ENCODE measurements at places on chromosomes 12 and 14.

GRCh38 chr12:69342421-69342820 is 5.8 kb upstream of the LYZ start:
- no peak for DNase-seq

GRCh38 chr14:93832081-93832480 is 43.8 kb upstream of the PRIMA1 start:
- DNase-seq = no peak

DNA sequence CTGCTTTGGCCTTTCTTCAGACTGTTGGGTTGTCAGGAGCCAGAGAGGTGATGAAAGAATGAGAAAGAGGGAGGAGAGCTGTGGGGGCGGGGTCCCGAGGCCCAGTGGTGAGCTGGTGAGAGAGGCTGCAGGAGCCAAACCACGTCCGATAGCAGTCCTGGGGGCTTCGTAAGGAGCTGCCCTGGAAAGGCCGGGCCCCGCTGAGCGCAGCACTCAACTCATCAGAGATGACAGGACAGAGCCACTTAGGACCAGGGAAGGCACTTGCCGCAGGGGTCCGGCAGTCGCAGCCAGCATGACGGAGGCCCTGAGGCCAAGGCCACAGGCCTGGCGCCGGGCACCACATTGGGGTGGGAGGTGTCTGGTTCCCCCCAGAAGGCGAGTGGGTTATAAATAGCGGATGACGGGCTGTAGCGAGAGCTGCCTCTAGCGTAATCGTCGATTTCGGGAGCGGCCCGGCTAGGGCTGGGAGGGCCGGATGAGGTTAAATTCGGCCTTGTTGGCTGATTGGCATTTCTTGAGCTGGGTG is 179.0 kb downstream of the TSPAN9 start:
- DNase-seq = no peak

DNA sequence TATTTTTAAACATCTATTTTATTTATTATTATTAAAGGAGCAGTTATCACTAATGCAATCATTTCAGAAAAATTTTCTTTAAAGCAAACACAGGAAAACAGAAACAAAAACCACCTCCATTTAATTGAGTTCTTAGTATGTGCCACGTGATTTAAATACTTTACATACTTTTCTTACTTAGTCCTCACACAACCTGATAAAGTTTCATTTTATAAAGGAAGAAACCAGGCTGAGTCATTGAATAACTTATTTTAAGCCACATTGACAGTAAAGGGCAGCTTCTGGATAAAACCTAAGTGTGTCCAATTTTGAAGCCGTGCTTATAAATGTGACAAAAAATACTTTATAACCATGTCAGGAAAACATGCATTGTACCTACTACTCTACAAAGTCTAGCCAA is 57.1 kb upstream of the PCED1B start:
- no peak for DNase-seq

GRCh38 chr14:23483236-23483854 is 13.8 kb downstream of the NGDN start:
- DNase-seq = no peak

DNA sequence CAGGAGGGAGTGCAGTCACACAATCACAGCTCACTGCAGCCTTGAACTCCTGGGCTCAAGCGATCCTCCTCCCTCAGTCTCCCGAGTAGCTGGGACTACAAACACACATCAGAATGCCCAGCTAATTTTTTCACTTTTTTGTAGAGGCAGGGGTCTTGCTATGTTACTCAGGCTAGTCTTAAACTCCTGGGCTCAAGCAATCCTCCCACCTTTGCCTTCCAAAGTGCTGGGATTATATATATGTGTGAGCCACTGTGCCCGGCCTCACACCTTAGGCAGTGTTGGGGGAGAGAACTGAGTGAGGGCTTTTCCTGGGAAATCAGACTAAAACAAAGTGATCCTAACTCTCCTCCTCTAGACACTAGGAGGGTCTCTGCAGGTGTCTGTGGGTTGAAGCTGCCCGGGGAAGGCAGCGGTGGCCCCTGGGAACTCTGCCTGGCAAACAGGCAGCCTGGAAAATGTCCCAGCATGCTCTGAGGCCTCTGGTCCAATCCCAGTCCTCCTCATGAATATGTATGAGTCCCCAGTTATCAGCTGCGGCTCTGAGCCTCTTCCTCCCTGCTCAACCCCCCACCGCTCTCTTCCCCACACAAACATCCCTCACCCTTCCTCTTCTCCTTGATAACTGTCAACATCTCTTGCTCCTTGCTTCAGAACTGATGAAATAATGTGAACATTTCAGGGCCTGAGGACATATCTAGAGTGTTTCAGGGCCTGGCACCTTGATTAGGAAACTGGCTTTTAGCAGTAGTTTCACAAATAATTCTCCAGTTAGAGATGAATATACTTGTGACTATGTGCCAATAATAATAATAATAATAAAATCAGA is 7.9 kb upstream of the NAA25 start:
- no peak for DNase-seq

GRCh38 chr12:1339618-1340319 is 254.6 kb downstream of the FBXL14 start:
- DNase-seq = no peak

GRCh38 chr12:67890726-67891258 is 98.5 kb upstream of the IFNG-AS1 start:
- DNase-seq = no peak

DNA sequence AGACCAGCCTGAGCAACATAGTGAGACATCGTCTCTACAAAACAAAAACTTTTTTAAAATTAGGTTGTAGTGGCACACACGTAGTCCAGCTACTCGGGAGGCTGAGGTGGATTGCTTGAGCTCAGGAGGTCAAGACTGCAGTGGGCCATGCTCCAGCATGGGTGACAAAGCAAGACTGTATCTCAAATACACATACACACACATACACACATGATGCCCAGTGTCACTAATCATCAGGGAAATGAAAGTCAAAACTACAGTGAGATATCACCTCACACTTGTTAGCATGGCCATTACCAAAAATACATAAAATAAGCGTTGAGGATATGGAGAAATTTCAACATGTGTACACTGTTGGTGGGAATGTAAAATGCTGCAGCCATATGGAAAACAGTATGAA is 33.2 kb upstream of the KICS2 start:
- DNase-seq = no peak

- DNase-seq = no peak
Measured at GRCh38 chr12:10218021-10218420, 5.3 kb downstream of the GABARAPL1 start.

DNA sequence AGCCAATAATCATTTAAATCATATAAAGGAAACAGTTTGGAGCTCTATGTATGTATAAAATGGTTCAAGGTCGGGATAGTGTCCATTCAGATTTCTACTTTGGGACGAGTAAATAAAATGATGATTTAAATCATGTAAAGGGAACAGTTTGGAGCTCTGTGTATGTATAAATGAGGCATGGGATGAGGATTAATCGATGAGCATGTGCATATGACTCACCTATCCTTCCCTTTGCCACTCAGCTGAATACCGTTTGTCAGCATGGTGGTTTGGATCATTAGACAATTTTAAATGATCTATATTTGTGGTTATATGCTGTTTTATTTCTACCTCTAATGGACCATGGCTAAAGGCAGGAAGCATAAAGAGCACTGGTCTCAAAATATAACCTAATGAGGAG is 7.1 kb upstream of the SLCO1A2 start:
- DNase-seq = no peak

GRCh38 chr12:31749024-31749704 is 20.3 kb upstream of the AMN1 start:
- DNase-seq = peak; percentile 66

DNA sequence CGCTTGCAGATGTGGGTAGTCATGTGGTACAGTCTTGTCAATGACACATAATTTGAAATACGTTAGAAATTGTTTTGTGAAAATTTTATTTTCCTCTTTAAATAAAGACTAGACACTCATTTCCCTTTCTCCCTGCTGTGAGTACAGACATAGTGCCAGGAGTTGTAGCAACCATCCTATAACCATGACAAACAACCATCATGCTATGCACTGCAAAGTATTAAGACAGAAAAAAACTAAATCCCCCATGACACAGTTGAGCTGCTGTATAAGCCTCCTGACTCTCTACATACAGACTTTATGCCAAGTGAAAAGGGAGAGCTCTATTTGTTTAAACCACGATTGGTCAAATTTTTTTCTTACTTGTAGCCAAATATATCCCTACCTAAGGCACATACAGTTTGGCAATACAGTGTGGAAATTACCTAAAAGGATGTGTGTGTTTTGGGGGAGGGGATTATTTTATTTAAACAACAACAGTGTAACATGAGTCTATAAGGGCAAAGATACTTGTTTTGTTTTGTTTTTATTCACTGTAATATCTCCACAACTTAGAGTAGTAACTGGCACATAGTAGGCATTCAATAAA is 45.0 kb upstream of the KRR1 start:
- DNase-seq = no peak

DNA sequence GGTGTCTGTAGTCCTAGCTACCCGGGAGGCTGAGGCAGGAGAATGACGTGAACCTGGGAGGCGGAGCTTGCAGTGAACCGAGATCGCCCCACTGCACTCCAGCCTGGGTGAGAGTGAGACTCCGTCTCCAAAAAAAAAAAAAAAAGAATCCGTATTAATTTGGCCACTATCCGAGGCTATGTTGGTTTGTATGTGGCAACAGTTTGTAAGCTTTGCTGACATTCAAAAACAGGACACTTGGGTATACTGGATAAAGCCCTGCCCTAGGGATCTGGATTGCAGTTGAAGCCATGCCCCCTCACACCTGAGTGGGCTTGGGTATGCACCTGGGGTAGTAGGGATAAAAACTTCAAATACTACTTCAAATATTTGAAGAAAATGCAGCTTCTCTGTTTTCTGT is 14.5 kb downstream of the IFNG-AS1 start:
- no peak for DNase-seq

GRCh38 chr14:50407111-50407812 is 10.6 kb upstream of the CDKL1 start:
- no peak for DNase-seq

DNA sequence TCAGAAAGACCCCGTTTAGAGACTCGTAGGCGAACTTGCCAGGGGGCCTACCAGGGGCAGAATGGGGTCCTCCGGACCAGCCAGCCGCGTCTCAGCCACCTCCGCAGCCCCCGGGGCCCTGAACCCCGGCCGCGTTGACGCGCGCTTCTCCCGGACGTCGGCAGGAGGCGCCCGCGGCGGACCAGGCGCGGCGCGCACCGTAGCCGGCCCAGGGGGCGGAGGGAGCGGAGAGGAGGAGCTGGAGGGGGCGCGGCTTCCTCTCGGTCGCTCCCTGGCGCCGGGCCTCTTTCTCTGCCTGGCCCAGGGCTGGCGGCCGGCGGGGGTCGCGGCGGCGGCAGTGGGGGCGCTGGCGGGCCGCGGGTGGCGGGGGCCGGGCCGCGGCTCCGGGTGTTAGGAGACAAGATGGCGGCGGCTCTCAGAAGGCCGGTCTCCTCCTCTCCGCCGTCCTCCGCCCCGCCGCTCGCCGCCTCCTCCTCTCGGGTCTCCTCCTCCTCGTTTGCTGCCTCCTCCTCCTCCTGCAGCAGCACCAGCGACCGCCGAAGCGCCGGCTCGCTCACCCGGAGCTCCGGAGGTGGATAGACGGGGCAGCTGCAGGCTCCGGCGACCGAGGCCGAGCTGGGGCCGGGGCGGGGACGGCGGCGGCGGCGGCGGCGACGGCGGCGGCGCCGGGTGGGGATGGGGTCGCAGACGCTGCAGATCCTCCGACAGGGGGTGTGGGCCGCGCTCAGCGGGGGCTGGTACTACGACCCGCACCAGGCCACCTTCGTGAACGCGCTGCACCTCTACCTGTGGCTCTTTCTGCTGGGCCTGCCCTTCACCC is at the start of gene PCNX1:
Gene PCNX1, plus strand, starts transcription at position 284 of the 820 bp plus-strand sequence. Its CDS starts 392 bp downstream, at position 676.
- DNase-seq = peak; percentile 89

- no peak for DNase-seq
Measured at GRCh38 chr12:89370421-89370831, 18.1 kb upstream of the DUSP6 start.

GRCh38 chr14:75495399-75495798 is 26.9 kb upstream of the BATF start:
- DNase-seq = no peak

Measured in activated naive CD4-positive, alpha-beta T cell treated with anti-CD3 and anti-CD28 coated beads, Interleukin-2, amount 50 U/mL, for 16 hours (primary cell).